NCI-H146 (cell line): ENCODE measurements at places on chromosomes 4 and X.

DNA sequence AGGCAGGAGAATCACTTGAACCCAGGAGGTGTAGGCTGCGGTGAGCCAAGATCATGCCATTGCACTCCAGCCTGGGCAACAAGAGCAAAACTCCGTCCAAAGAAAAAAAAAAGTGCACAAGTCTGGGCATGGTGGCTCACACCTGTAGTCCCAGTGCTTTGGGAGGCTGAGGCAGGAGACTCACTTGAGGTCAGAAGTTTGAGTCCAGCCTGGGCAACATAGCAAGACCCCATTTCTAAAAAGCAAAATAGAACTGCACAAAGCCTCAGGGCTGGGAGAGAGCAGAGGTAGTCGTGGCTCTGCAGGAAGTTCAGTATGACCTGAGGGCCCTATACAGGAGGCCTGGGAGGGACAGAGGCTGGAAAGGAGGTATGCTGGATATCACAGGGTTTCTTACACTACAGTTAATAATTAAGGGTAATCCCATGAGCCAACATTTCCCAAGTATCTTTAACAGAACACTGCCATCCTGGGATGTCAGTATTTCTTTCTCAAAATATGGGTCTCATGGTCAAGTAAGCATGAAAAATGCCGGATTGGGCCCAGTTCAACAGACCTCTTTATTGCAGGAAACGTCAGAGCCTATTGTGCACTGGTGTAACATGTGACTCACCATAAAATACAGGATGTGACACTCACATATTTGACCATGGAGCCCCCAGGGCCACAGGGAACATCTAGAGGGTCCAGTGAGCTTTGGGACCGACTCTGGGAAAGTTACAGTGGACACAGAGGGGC is 37.8 kb downstream of the ACSL1 start:
- no peak for DNase-seq

GRCh38 chr4:71866212-71866885 is 82.5 kb upstream of the GC start:
- no peak for DNase-seq

- DNase-seq: no peak
Measured at GRCh38 chr4:144595681-144596080, 50.3 kb upstream of the HHIP start.

GRCh38 chr4:122930862-122931261 is 8.5 kb upstream of the NUDT6 start:
- DNase-seq: no peak

DNA sequence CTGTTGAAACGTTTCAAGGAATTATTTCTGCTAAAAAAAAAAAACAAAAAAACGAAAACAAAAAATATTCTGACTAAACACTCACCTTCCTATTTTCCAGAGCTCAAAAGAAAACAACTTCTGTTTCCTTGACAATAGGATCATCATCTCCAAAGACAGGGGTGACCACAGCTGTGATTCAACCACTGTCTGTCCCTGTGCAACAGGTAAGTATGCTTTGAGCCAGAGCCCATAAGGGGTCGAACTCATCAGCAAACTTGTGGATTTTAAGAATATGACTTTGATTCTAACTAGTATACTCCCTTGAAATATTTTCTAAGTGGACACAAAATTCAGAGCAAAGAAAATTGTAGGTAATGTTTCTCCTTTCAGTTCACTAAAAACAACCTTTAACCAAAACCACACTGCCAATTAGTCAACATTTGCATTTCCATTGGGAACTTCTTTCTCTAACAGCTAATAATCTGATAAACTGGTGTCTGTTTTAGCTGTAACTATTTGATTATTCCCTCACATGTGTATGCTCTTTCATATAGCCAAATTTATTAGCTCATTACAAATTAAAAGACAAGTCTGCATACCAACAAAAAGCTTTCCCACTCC is 186.1 kb downstream of the PALLD start:
- no peak for DNase-seq
